Mesenteric fat pad (tissue), 1 donor: ENCODE measurements at places on chromosomes 3 and 15. TPM values are rescaled to one million over a fixed set of nuclear protein-coding genes. Genes with fewer than 3 reads are reported as not detected.

DNA sequence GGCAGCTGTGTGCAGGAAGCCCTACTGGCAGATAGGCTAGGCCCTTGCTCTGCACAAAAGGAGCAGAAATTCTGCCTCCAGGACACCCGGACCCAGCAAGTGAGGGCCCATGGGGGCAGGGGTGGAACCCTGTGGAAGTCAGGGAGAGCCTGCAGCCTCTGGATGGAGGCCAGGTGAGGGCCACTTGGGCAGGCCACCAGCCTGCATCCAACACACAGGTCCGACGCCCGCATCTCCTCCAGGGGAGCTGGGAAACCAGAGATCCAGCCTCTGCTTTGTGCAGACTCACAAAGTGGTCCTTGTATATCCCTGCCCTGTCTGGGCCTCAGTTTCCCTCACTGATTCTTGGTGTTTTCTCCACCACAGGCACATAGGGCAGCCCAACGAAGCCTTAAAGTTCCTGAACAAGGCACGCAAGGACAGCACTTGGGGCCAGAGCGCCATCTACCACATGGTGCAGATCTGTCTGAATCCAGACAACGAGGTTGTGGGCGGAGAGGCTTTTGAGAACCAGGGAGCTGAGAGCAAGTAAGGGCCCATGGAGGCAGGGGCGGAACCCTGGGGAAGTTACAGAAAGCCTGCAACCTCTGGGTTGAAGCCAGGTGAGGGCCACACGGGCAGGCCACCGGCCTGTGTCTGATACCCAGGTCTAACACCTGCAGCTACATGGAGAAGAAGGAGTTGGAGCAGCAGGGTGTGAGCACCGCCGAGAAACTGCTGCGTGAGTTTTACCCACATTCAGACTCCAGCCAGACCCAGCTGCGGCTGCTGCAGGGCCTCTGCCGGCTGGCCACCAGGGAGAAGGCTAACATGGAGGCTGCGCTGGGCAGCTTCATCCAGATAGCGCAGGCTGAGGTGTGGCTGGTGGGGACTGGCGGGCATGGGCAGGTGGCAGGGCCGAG is 16.6 kb downstream of the CSRNP1 start:
- DNase-seq: peak; percentile 85

DNA sequence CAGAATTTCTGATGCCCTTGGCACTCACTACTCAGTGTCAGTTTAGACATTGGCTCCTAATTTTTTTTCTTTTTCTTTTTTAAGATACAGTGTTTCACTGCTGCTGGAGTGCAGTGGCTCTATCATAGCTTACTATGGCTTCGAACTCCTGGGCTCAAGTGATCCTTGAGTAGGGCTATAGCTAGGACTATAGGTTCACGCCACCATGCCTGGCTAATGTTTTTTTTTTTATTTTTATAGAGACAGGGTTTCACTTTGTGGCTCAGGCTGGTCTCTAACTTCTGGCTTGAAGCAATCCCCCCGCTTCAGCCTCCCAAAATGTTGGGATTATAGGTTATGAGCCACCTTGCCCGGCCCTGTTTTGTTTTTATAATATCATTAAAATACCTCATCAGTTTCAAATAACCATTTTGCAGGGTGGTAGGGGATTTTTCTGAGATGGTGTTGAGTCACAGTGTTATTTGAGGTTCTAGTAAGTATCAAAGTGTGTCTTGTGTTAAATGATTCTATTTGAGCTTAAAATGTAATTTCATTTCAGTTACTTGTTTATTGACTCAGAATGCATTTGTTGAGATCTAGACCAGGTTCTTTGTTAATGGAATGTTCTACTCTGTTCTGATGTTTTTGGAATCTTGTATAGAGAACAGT is 7.0 kb downstream of the FNDC3B start:
- DNase-seq: no peak

The C3orf70 gene
- 2.9 TPM for total RNA-seq

The SPG21 gene
- total RNA-seq: 93.7 TPM

GRCh38 chr3:190094160-190094718 is 26.5 kb downstream of the P3H2 start:
- DNase-seq: no peak

GRCh38 chr15:65421360-65422215 is 1.2 kb downstream of the IGDCC4 start:
- DNase-seq: peak; percentile 79

DNA sequence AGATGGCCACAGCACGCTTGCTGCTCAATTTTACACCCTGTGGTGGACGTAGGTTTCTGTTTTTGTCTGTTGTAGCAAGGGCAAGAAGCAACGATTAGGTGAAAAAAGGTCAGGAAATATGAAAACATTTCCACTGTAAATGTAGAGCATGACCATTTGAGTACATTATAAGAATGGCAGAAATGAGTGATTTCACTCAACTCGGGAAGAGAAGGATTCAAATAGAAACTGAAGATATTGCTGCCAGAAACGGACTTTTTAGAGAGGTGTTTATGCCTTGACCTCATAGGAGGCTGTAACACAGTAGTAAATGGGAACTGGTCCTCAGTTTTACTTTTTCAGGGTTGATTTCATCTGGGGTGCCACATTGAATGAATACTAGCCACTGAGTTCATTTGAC is 33.1 kb upstream of the GASK1A start:
- DNase-seq: no peak

DNA sequence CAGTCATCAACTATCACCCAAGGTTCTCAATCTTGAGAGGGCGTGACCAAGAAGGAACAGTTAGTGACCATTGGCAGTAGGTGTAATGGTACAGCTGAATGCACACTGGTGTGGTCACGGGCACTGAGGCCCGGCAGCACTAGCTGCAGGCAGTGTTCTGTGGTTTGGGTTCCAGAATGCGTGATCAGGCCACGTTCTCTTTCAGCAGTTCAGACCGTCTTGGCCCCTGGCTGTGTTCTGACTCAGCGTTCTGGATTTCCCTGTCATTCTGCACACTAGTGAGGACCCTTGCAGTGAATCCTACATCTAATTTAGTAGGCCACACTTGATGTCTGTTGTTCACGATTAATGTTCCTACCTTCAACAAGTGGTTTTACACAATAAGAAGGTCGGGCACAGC is 220.5 kb upstream of the SLCO3A1 start:
- DNase-seq: no peak

The DMXL2 gene
- 46.7 TPM for total RNA-seq

DNA sequence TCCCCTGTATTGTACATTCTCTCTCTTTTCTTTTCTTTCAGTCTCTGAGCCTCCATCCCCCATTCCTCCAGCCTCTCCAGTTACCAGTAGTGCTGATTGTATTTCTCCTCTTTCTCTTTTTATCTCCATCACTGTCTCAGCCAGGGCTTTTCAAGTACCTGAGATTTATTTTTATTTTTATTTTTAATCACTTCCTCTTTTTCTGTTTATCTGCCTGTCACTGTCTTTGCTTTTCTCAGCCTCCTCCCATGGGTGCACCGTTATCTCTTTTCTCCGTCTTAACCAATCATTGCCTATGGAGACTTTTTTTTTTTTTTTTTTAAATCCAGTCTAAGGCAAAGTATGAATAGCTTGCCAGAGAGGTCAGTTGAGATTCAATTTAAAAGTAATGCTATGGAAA is 359.3 kb downstream of the GAP43 start:
- no peak for DNase-seq

DNA sequence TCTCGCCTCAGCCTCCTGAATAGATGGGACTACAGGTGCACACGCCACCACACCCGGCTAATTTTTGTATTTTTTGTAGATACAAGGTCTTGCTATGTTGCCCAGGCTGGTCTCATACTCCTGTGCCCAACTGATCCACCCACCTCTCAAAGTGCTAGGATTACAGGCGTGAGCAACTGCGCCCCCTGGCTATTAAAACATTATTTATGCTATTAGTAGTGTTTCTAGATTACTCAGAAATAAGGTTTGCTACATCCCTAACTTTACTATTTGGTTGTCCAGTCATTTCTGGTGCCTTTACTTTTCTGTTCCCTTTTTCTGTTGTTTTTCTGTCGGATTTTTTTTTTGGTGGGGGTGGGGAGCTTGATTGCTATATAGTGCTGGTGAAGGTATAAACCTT is 393.6 kb upstream of the TPM1 start:
- DNase-seq: no peak

The PLOD2 gene
- total RNA-seq: 219 TPM

- DNase-seq: no peak
These were observed 31.9 kb downstream of the SEC61A1 start for GRCh38 chr3:128083980-128084674.

The SIN3A gene
- 41.9 TPM for total RNA-seq

DNA sequence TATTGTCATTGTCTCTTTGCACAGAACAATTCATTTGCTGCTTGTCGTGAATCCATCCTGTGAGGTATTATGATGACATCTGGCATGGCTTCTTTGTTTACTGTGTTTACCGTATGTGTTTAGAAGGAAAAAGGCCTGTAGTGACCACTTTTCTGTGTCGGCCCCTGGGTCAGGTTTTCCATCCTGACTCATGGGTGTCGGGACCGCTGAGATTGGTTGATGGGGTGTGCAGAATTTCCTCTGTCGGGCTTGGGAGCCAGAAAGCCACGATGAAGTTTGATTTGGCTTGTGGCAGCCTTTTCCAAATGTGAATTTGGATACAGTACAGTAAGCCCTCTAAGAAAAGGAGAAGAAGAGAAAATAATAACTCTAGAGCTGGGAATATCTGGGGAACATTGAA is 113.5 kb downstream of the FNDC3B start:
- no peak for DNase-seq

The SLCO2A1 gene
- 40.1 TPM for total RNA-seq

DNA sequence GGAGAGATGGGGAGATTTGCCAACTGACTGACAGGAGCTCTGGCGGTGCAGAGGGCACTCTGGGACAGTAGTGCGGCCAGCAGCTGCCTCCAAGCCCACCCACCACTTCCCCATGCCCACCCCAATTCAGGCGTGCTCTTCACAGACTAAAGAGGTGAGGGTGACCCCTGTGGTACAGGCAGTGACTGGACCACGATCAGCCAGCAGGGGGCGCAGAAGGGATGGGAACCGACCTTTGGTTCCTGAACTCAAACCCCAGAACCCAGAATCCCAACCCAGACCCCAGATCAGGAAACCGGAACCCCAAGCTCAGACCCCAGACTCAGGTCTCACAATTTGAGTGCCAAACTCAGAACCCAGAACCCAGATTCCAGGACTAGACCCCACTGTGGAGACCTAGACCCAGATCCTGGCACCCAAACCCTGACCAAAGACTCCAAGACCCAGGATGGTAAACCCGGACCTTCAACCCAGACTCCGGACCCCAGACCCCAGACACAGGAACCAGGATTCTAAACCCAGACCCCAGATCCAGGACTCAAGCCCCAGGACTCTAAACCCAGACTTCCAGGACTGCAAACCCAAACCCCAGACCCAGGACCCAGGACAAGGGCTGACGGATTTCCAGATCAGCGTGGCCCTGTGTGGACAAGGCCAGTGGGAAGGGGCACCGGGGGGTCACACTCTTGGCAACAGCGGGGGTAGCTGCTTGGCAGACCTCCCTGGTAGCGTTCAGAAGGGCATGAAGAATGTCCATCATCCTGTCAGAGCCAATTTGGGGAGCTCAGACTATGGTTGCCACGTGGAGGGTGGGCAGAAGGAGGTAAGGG is 3.7 kb upstream of the MYL3 start:
- DNase-seq: no peak

GRCh38 chr3:140931016-140931454 is 10.6 kb upstream of the SLC25A36 start:
- no peak for DNase-seq

The C3orf20 gene
- 0.16 TPM for total RNA-seq
